Activated CD8-positive, alpha-beta memory T cell treated with anti-CD3 and anti-CD28 coated beads, Interleukin-2, amount 50 U/mL, for 48 hours (primary cell): ENCODE measurements at places on chromosomes 16 and 17.

DNA sequence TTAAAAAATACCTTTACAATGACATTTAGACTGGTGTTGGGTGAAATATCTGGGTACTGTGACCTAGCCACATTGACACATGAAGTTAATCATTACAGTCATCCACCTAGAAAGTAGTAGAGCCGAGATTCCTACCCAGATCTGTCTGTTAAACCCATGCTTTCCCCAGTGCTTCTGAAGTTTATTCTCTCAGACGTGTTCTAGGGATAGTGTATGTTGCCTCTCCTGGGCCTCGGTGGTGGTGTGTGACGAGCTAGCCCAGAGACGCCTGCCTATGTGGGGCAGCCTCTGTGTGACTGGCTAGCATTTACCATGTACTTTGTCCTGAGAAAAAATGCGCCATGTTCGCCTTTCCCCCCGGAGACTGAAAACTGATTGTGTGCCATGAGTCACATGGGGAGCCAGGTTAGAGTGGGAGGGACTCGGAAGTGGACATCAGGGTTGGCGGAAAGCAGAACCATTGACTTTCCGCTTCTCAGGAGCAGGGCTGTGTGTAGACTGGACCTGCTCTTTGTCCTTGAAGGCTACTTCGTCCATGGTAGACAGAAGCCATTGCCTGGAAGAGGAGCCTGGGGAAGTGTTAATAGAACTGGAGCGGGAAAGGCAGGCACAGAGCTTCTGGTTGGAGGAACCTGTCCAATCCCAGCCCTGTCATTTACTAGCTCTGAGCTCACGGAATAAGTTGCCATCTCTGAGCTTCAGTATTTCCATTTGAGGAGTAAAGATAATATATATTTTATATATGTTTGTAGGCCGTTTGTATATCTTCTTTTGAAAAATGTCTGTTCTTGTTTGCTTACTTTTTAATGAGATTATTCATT, 235.5 kb downstream of the SNX29 start:
- DNase-seq, result no peak

DNA sequence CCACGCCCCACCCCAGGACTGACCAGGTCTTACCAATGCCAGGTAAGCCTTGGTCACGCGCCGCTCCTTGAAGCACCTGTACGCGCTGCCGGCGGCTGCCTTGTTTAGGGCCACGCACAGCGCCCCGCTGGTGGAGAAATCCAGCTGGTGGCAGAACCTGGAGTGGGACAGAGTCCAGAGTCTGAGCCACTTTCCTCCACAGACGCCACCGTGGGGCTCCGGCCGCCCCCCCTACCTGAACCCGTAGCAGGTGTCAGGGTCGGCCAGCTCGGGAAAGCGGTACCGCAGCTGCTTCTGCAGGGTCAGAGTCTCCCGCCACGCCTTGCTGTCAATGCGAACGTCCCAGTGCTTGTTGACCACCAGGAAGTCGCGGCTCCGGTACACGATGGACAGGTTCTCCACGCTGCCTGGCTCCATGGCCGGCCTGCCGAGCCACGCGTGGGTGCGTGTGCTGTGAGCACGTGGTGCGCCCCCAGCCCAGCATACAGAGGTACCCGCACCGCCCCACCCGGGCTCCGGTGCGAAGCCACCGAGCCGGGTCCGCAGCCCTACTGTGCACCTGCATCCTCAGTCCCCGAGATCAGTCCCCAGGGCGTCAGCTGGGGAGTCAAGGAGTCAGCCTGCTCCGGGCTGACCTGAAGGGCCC, 737 bp downstream of the RPUSD1 start:
- no peak for DNase-seq

DNA sequence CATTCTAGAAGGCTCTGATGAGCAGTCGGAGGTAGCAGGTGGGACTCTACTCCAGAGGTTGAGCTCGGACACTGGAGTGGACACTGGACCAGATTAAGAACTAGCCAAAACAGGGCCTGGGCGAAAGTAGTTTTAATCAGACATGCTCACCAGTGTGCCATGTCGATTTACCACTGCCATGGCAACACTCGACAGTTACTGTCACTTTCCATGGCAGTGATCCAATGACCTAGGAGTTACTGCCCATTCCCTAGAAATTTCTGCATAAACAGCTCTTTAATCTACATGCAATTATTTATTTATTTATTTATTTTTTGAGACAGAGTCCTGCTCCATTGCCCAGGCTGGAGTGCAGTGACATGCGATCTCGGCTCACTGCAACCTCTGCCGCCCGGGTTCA, 7.2 kb upstream of the METTL9 start:
- peak; percentile 45 for DNase-seq

DNA sequence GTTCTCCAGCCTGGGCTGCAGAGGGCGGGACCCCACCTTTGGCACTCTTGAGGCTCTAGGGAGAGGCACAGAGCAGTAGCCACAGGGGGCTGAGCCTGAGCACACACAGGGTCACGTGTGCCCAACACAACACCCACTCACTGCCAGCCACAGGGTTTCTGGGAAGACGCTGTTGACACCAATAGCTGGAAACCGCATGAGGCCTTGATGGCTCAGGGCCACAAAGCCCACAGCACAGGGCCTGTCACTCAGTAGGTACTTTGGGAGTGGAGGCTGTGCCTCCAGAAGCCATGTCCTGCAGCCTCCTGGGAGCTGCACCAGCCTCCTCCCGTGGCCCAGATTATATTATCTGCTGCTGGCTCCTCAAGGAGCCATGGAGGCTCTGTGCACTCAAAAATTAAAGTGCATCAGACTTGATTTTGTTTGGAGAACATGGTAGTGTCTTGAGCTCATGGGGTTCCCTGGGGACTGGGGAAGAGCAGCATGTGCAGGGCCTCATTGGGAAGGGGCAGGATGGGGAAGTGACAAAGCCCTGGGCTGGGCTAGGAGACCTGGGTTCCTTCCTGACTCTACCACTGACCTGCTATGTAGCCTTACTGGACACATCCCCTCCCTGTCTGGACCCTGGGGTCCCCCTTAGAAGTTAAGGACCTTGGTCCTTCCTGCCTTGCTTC, 12.5 kb upstream of the SREBF1 start:
- DNase-seq, result peak; percentile 91

- DNase-seq, result no peak
Measured at GRCh38 chr16:14424595-14424994, 205.5 kb downstream of the PARN start.

GRCh38 chr16:414395-415169, 10.9 kb upstream of the RAB11FIP3 start:
- DNase-seq, result no peak
